NCI-H1436 (cell line): ENCODE measurements at places on chromosomes 12 and 14.

DNA sequence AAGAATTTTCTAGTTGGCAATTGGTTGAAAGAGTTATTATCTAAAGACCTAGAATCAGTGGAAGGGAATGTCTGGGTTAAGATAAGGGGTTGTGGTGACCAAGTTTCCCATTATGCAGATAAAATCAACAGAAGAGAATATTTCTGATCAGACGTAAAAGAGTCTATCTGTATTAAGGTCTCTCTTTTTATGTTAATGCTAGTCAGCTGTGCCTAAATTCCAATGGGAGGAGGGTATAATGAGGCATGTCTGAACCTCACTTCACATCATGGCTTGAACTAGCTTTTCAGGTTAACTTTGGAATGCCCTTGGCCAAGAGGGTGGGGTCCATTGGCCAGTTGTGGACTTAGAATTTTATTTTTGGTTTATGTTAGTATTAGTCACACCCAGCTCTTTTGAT is 34.3 kb upstream of the CHST11 start:
- DNase-seq, result no peak

DNA sequence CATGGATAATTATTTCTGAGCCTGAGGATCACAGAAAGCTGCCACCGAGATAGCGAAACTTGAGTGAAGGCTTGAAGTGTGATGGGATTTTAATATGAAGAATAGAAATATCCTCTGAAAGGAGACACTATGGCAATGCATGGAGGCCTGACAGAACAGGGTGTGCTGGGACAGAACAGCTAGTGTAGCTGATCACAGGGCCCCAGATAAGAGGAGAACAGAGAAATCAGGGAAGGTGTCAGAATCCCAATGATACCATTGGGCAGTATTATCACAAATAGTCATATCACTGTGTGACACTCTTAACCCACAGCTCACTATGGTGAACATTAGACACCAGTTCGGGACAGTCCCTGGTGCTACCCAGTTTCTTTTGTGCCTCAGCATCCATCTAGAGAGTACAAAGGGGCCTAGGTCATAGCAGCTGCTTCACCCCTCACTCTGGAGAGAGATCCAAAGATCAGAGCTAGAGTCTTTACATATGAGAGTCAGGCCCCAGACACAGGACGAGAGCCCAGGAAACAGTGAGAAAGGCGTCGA is 506 bp upstream of the OR10P1 start:
- no peak for DNase-seq

DNA sequence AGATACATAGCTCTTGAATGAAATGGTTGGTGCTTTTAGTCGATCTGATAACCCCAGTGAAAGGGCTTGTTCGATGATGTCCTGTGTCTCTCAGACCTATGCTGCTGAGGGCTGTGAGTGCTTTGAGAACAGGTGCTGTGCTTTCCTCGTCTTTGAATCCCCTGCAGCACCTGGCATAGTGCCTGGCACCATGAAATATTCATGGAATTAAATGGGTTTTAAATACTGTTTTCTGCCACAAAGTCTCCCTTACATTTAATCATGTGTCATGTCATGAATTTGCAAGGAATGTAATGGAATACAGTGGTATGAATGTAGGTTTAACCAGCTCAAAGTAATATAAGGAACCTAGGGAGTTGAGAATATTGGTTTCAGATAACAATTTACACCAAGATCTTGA is 220.5 kb upstream of the PRICKLE1 start:
- DNase-seq, result no peak

GRCh38 chr12:54418441-54419087 is 502 bp downstream of the ITGA5 start:
- DNase-seq, result no peak

DNA sequence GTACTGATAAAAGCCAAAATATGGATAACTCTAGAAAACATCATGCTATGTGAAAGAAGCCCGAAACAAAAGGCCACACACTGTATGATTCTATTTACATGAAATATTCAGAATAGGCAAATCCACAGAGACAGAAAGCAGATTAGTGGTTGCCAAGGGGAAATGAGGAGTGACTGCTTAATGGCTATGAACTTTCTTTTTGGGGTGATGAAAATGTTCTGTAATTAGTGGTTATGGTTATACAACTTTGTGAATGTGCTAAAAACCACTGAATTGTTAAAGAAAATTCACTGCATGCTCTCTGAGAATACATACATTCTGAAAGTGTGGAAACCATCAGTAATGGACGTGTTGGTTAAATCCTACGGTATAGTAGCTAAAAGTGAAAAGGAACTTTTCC is 39.9 kb upstream of the STON2 start:
- no peak for DNase-seq

DNA sequence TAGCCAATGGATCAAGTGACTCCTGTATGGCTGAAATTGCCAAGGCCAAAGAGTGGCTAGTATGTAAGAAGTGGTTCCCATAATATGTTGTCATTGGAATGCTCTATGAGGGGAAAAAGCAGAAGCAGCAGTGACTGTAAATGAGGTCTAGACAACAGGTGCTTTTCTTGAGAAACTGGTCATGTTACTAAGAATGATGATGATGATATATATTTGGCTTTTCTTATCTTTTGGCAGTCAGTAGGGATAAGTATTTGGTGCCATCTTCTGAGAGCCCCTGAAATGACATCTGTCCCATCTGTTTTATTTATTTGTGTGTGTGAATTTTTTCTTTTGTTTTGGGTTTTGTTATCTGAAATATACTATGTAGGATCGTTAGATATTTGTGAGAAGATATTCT is 141.7 kb downstream of the SYT1 start:
- DNase-seq, result no peak

DNA sequence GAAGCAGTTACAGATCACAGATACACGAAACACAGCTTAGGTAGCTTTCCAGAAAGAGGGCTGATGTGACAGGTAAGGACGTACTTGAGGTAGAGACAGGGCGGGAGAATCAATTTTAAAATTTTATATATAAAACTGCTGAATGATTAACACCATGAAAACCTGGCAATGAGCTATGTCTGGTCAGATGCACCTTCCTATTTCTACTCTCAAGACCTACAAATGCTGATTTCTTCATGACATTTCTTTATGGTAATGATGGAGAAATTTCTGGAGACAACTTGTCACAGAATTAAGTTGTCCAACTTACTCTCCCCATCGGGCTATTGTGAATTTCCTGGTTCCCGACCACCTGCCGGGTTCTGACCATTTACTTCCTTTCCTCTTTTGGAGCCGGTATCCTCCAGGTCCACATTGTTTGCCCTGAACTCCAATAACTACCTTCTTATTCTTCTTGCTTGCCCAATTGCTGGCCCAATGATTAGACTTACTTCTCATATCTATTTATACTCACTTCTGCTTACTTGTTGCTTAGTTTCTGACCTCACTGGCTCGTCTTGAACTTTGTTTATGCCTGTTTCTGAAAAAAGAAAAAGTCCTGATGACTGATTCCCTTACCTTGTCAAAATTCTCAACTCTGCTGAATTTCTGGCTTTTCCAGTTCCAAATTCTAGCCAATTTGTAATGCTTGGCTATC is 12.8 kb upstream of the ATP2B1 start:
- no peak for DNase-seq

DNA sequence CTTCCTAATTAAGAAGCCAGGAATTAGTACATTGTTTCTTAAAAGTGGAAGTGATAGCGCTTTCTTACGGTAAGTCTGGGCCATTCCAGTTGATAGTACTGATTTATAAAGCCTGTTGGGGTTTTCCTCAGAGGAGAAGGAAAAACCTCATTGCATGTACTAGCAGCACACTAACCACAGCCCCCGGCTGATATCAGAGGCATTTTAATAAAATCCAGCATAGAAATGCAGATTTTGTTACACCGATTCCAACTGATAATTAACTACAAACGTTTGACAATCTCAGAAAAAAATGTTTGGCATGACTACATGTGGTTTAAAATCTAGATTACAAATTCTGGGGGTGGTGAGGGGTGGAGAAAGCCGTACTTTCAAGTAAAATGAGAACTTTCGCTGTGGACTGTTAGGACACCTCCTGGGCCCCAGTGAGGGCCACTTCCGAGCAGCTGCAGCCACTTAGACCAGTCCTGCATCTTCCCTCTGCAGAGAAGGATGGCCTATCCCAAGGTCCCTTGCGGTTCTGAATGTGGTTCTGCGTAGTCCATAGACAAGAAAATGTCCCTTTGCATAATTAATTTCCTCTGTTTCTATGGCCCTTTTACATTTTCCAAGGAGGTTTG is 374.4 kb downstream of the NUAK1 start:
- no peak for DNase-seq

- no peak for DNase-seq
These were observed 624 bp downstream of the M6PR start for GRCh38 chr12:8948701-8949341.

DNA sequence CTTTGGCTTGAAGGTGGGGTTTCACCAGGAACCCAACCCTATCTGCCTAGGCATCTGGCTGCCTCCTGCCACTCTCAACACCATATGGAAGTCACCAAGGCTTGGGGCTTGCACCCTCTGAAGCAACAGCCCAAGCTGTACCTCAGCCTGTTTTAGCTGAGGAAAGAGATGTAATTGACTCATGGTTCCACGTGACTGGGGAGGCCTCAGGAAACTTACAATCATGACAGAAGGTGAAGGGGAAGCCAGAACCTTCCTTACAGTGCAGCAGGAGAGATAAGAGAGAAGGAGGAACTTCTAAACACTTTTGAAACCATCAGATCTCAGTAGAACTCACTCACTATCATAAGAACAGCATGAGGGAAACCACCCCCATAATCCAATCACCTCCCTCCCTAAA is 26.9 kb downstream of the GLIPR1L1 start:
- DNase-seq, result no peak

DNA sequence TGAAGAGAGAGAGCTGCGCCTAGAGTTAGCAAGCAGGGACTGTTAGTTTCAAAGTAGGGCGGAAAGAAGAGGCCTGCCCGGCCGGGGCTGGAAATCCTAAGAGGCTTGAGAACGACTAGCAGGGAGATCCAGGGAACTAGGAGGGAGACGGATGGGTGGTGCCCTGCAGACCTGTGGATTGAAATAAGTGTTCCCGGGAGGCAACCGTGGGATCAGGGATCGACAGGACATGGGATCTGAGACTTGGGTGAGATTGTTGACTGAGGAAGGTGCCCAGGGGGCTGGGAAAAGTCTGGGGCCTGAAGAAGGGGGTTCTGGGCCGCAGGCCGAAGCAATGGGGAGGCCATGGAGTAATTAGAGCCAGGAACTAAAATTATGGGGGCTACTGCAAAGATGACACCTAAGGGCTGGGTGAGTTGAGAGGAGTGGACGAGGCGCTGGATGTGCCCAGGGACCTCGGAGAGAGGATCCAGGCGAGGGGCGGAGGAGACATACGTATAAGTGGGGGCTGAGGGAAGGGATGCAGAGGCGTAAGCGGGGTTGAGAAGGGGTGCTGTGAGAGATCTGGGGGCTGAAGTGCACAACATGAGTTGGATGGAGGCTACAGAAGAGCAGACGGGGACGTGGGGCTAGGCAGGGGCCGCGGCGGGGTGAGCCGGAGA is 635 bp downstream of the LTA4H start:
- DNase-seq, result no peak

GRCh38 chr14:63212776-63213500 is 8.7 kb downstream of the RHOJ start:
- no peak for DNase-seq

GRCh38 chr12:65721541-65722190 is 102.6 kb upstream of the HMGA2 start:
- no peak for DNase-seq

- no peak for DNase-seq
These were observed 40.6 kb downstream of the EP400 start for GRCh38 chr12:131990066-131990979.

DNA sequence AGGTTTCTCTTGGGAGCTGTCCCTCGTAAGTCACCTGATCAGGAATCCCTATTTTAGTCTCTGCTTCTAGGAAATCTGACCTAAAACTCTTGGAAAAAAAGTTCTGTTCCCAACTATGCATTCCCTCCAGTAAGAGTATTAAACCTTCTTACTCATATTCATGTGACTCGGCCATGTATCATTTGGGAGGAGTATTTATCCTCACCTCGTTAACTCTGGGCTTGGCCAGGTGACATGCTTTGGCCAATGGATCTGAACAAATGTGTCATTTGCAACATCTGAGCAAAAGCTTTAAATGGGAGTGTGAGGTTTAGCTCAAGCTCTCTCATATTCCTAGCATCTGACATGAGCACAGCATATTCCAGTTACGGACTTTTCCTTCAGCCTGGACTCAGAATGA is 226.8 kb downstream of the NUAK1 start:
- no peak for DNase-seq

GRCh38 chr12:94566345-94566744 is 84.0 kb downstream of the TMCC3 start:
- DNase-seq, result no peak

DNA sequence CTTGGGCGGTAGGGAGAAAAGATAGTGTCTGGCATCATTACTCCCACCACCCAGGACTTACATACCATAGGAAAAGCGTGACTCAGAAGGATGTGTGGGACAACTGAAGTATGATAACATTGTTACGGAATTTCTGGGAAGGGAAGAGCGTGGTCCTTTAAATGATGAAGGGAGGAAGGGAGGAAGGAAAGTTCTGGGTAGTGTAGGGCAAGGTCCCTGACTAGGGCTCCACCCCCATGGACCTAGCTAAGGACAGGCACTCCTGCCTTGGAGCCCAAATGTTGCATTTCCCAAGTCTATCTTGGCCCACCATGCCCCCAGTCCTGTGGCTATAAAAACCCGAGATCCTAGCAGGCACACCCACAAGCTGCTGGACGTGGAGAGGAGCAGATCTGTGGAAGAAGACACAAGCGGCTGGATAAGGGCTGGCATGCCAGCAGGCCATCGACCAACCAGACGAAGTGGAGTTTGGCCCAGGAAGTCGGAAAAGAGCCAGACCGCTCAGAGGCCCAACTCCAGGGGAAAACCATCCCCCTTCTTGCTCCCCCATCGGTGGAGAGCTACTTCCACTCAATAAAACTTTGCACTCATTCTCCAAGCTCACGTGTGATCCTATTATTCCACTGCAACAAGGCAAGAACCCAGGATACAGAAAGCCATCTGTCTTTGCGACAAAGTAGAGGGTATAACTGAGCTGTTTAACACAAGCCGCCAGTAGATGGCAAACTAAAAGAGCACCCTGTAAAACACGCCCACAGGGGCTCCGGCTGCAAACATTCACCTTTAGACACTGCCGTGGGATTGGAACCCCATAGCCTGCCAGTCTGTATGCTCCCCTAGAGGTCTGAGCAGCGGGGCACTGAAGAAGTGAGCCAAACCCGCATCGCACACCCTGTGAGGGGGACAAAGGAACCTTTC is 23.0 kb upstream of the RAB21 start:
- no peak for DNase-seq

GRCh38 chr14:92443167-92443566 is 70.4 kb upstream of the RIN3 start:
- no peak for DNase-seq

DNA sequence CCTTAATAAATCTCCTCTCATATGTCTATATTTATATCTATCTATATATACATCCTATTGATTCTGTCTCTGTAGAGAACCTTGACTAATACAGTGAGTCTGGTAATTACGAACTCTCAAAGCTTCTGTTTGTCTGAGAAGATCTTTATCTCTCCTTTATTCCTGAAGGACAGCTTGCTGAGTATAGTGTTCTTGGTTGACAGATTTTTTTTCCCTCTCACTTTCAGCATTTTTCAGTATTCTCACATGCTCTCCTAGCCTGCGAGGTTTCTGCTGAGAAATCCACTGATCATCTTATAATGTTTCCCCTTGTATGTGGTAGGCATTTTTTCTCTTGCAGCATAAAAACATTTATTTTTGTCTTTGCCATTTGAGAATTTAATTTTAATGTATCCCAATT is 67.1 kb downstream of the GPHN start:
- DNase-seq, result no peak
